ENCODE measurements at places on chromosomes 16 and 17.

- no peak for DNase-seq
Measured at GRCh38 chr16:50664270-50664669, 16.8 kb downstream of the SNX20 start.

- no peak for DNase-seq
Measured at GRCh38 chr16:79698341-79698753, 97.8 kb upstream of the MAF start.

GRCh38 chr16:78744796-78745107 is 645.3 kb downstream of the WWOX start:
- DNase-seq = no peak

DNA sequence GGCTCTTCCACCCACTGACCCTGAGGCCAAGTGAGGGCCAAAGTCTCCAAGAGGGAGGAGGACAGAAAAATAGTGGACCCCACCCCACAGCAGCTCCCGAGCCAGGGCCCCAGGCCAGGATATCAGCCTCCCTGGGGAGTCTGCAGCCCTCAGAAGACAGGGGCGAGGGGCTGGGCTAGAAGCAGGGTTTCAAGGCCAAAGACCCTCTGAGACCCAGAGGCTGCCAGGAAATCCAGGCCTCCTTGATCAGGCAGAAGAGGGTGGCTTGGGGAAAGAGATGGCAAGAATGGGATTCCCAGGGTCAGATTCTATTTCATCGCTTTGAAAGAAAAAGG is 156.1 kb downstream of the ZNF423 start:
- DNase-seq = no peak

DNA sequence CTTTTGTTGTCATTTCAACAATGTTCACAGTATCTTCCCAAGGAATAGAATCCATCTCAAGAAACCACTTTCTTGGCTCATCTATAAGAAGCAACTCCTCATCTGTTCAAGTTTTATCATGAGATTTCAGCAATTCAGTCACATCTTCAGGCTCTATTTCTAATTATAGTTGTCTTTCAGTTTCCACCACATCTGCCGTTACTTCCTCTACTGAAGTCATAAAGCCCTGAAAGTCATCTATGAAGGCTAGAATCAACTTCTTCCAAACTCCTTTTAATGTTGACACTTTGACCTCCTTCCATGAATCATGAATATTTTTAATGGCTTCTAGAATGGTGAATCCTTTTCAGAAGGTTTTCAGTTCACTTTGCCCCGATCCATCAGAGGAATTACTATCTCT is 102.1 kb downstream of the CDH13 start:
- no peak for DNase-seq

DNA sequence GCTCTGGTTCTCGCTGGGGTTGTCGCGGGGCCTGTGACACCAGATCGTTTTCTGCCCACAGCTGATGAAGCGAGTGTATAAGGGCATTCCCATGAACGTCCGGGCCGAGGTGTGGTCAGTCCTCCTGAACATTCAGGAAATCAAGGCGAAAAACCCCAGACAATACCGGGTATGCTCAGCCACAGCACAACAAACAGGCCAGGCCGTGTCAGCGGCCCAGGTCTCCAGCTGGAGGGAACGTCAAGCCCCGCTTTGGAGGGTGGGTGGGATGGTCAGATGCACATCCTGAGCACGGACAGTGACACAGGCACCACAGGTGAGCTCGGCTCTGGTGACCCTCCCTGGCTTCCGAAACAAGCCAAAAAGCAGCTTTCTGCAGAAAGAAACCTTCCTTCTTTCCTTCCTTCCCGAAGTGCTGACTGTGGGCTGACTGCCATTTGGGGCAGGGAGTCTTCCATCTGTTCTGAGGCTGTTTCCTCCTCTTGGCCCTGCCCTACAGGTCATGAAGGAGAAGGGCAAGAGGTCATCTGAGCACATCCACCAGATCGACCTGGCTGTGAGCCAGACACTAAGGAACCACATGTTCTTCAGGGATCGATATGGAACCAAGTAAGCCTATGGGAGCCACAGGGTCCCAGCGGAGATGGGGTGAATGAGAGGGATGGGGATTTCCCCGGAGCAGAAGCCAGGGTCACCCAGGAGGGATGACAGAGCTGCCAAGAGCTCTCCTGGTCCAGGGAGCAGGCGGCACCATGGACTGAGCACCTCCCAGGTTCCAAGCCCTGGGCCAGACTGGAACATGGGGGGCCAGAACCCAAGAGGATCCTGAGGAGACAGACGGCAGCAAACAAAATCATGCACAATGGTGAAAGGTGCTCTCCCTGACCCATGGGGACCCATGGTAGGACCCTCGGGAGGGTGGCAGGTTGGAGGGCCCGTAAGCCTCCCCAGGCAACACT is 79.4 kb downstream of the GOSR1 start:
- DNase-seq = no peak

GRCh38 chr17:50210240-50211225 is 9.1 kb upstream of the COL1A1 start:
- no peak for DNase-seq

DNA sequence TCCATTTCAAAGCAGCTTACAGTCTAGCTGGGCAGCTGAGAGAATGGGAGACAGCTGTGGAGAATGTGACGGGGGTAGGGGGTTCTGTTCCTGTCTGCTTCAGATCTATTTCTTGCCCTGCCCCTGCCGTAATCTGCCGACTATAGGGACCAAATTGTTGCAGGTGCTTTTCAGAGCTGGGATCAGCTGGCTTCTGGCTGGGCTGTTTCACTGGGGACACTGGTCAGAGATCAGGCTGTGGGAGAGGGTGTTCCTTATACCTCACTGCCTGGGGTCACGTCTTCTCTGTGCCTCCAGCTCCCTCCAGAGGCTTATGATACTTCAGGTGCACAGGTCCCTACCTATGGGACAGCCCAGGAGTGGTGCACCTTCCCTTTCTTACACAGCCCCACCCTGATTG is 514.9 kb upstream of the GOT2 start:
- DNase-seq = no peak

DNA sequence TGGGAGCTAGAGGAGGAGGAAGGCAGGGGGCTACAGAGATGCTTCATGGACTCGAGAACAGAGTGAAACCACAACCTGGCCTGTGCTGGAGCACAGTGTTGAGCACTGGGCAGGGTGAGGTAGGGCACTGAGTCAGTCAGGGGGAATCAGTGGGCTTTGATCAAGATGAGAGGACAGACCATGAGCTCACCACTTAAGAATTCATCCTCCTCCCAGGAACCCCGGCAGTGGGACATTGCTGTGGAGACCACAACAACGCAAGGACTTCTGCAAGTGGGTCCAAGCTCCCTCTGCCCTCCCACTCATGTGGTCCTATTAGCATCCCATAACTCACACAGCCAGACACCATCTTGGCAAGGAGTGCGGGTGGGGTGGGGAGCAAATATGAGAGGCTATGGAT is 1.7 kb upstream of the CES5A start:
- no peak for DNase-seq

DNA sequence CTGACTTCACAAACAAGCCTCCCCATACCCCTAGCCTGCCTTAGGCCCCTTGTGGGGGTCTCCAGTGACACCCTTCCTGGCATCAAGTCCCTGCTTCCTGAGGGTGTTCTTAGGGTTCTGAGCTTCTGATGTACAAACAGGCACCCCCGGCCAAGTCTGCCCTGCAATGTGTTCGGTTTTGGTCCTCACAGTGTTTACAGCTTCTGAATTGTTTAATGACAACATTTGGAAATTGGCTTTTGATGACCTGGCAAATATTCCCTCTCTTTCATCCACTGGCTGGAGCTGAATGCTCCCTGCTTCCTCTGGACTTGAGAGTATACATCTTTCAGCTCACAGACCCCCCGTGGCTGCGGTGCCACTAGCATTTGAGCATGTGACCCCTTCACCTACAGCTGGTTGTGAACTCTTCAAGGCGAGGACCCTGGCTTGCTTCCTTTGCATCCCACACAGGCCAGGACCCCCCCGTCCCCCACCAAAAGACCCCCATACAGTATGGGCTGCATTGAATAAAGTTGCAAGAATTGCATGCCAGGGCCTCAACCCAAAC is 180.8 kb downstream of the KATNIP start:
- DNase-seq = no peak

- DNase-seq = no peak
Measured at GRCh38 chr17:5024604-5025003, 10.6 kb downstream of the SLC52A1 start.

GRCh38 chr16:3094289-3095027 is 4.6 kb downstream of the ZSCAN10 start:
- peak; percentile 78 for DNase-seq

GRCh38 chr16:81830845-81831540 is 51.9 kb downstream of the PLCG2 start:
- DNase-seq = no peak

DNA sequence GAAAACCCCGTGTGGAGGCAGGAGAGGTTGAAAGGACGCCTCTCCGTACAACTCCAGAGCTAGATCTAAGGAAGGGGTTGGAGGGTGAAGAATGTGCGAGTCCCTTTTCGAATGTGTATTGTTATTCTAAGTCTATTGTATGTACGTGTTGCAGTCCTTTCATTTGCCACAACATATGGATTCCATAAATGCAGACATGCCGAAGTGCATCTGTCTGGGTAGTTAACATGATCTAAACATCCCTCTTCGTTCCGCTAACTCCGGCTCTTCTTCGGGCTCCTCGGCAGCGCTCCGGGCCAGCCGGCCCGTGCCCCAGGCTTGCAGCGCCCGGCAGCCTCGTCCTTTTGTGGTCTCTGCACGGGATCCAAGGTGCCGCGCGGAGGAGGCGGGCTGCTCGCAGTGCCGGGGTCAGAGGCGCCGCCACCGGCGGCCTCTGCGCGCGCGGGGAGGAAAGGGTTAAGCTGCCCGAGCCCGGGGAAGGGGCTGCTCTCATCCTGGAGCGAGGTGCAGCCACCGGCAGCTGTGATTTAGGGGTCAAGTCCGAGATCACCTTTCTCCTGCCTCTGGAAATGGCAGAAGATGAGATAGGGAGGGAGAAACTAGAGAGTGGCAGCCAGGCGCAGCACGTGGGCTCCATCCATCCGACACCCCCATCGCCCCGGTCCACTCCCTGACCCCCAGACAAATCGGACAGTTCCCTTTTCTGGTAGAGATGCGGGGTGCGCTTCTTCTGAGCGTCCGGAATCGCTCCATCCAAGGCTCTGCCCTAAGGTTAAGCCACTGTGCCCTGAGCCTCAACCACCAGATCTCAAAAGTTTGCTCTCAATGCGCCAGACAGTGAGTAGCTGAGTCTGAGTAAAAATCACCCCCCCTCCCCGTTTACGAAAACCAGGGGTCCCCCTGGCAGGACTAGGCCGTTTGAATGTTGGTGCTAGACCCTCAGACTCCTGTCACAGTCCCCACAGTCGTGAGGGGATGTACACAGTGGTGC is 15.1 kb upstream of the ZFHX3 start:
- DNase-seq = no peak

DNA sequence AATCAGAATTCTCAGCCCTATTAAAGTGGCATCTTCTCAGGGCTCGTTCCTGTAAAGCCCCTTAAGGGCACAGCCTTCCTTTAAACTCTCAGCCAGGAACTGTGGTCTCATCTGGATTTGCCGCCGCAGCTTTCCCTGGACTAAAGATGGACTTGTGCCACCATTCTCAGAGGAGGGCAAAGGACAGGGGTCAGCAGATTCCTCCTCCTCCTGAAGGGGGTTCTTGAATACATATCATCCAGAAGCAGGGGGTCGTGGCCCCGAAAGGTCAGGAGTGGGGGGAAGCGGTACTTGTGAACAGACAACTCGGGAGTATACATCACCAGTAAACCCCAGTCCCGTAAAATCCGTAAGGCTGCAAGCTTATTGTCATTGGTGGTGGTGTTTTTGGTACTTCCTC is 174.8 kb downstream of the RPTOR start:
- no peak for DNase-seq

DNA sequence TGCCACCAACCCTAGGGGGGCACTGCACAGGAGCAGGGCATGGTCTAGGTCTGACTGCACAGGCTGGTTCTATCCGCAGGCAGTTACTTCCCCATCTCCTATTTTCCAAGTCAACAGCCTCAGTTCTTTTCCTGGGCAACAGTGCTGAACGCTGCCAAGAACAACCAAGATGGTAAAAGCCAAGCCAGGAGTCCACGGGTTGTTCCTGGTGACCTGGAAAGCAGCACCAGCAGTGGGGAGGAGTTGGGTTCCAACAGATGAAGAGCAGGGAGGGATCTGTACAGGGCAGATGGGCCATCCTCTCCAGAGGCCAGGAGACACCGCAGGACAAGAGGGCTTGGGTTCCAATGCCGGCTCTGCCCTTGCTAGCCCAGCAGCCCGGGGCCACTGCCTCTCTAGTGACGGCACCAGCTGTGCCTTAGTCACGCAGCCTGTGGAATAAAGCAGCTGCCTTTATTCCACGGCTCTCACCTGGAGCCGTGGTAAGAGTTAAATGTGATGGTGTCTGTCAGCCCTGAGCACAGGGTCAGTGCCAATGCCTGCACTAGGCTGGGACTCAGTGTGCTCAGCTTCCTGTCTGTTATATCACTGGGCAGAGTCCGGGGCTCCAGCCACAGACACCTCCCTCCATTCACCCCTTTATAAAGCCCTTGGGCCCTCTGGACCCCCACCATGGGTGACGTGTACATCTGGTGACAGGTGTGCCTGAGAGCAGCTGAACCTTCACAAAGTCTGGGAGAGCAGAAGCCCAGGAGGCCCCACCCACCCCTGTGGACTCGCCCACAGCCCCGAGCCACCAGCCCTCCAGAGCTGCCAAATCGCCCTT is 44.9 kb downstream of the MARF1 start:
- DNase-seq = no peak

- no peak for DNase-seq
Measured at GRCh38 chr17:15236281-15237105, 28.6 kb downstream of the PMP22 start.

GRCh38 chr16:64311241-64311640 is 810.6 kb downstream of the CDH11 start:
- DNase-seq = no peak

- DNase-seq = no peak
Measured at GRCh38 chr16:3091551-3091950, 7.5 kb downstream of the ZSCAN10 start.

- no peak for DNase-seq
Measured at GRCh38 chr17:8628609-8629169, 1.8 kb downstream of the MYH10 start.

GRCh38 chr17:52938623-52939230 is 780.2 kb upstream of the CA10 start:
- DNase-seq = no peak

GRCh38 chr17:80773243-80773991 is 218.2 kb upstream of the CHMP6 start:
- DNase-seq = no peak

DNA sequence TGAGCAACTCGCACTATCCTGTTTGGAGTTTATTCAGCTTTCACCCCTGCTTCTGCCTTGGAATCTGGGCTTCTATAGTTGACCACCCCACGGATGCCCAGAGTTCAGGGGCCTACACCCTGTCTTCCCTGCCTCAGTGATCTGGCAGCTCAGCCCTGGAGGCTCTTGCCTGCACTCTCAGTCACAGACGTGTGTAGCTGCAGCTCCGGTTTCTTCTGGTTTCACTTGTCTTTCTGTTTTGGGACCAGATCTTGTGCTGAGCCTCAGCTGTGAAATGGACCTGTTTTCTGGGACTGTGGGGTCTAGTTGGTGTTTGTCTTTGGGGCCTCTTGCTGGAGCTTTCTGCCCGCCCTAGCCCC is 5.8 kb downstream of the GPT2 start:
- DNase-seq = no peak
